ENCODE measurements at places on chromosomes 3 and 15. TPM values are rescaled to one million over a fixed set of nuclear protein-coding genes. Genes with fewer than 3 reads are reported as not detected.

DNA sequence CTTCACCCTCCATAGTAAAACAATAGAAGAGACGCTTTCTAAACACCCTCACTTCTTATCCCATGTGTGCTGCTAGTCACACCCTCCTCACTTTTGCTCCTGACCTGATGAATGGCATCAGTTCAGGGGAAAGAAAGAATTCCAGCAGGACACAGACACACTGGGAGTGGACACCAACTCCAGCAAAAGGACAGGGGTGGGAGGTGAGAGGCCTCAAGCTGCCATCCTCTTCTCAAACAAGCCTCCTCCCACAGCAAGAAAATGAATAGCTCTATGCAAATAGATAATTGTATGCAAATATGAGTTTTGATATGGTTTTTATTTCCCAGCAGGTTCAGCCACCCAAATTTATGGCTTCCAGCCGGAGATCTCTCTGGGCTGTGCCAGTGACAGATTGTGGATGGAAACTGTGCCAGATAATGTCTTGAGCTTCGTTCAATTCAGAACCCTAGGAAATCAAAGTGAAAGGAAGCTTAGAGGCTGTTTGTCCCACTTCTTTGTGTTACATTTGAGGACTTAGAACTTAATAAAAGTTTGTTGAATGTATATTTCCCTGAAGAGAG, 209.3 kb upstream of the PPP2R3A start:
- H3K36me3 ChIP-seq = no peaks in the 10 kb centered on the region
- H3K4me3 ChIP-seq = no peak overlapping the region
- no peak overlapping the region for H3K27ac ChIP-seq
- no peaks in the 10 kb centered on the region for H3K4me1 ChIP-seq
- no peaks in the 10 kb centered on the region for H3K27me3 ChIP-seq

- no peaks in the 10 kb centered on the region for H3K27me3 ChIP-seq
- peaks cover 21% of the 10 kb centered on the region for H3K4me1 ChIP-seq
- no peak overlapping the region for H3K27ac ChIP-seq
- peak; percentile 65 for DNase-seq
- H3K4me3 ChIP-seq = no peak overlapping the region
- H3K36me3 ChIP-seq = no peaks in the 10 kb centered on the region
These were observed 124.8 kb downstream of the SV2B start for GRCh38 chr15:91224755-91225380.

DNA sequence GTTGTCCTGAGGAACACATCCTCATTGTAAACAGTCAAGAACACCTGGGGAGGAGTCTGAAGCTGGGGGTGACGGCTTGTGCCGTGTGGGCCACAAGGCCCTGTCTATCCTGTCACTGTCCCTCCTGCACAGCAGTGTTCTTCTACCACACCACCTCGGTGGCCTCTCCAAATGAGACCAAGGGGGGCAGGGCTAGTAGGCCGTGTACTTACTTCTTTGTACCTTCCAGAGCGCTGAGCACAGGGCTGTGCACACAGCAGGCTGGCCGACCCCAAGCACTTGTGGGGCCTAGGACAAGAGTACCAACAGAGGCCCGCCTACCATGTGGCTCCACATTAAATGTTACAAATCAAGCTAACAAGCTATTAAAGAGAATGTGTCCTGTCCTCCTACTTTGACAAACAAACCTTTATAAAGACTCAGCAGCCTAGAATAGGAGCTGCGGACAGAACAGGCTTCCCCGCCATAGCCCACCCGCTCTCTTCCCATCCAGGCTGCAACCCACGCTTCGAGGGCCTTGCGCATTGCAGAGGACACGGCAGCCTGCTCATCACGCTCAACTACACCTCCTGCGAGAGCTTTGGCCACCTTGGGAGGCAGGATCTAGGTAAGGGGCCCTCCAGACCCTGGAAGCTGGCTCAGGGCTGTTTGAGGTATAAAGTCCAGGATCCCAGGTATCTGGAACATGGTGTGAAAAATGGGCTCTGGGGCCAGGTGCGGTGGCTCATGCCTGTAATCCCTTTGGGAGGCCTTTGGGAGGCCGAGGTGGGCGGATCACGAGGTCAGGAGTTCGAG, 30.5 kb downstream of the MELTF start:
- H3K4me1 ChIP-seq = peaks cover 8% of the 10 kb centered on the region
- no peaks in the 10 kb centered on the region for H3K36me3 ChIP-seq
- no peak overlapping the region for H3K27ac ChIP-seq
- peaks cover 15% of the 10 kb centered on the region for H3K27me3 ChIP-seq
- DNase-seq = no peak

DNA sequence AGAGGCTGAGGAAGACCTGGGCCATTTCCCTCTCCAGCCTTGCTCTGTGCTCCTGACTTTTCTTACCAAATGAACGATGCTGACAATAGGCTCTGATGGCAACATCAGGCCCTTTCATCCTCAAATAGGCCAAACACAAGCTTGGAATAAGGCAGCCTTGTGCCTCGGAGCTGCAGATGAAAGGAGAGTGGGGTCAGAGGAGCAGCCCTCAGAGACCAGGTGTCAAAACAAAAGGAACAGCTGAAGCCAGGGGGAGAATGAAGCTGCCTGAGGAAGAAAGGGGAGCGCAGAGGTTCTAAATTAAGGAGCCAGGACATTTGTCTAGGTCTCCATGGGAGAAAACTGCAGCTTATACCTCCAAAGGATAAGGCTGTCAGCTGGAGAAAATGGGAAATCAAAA, 5.1 kb downstream of the BFSP2 start:
- H3K4me3 ChIP-seq = no peak overlapping the region
- H3K27me3 ChIP-seq = no peaks in the 10 kb centered on the region
- peak overlapping the region; percentile 96 for H3K27ac ChIP-seq
- H3K36me3 ChIP-seq = no peaks in the 10 kb centered on the region

- no peaks in the 10 kb centered on the region for H3K27me3 ChIP-seq
- H3K36me3 ChIP-seq = no peaks in the 10 kb centered on the region
- H3K27ac ChIP-seq = no peak overlapping the region
- H3K4me3 ChIP-seq = no peak overlapping the region
- no peaks in the 10 kb centered on the region for H3K4me1 ChIP-seq
- DNase-seq = no peak
These were observed 183.7 kb downstream of the FRMD5 start for GRCh38 chr15:44011238-44011854.

Gene FBXO40
- total RNA-seq = not detected

Gene PIK3CA
- 14.1 TPM for total RNA-seq

Gene TEX55
- not detected for total RNA-seq

Gene GALNT15
- 0.09 TPM for total RNA-seq

Gene TICRR
- 19.6 TPM for total RNA-seq

All from neural progenitor cell (in vitro differentiated cells).